Activated naive CD4-positive, alpha-beta T cell (primary cell): ENCODE measurements at places on chromosomes 12 and 14.

GRCh38 chr12:123986374-123986965 lies 13.5 kb downstream of the ZNF664 start:
- DNase-seq = no peak

- DNase-seq = no peak
Observed at GRCh38 chr14:56154321-56154720, 36.1 kb downstream of the PELI2 start.

- no peak for DNase-seq
Observed at GRCh38 chr14:28875934-28876571, 109.5 kb downstream of the FOXG1 start.

GRCh38 chr12:66647034-66647691 lies 31.7 kb downstream of the GRIP1 start:
- DNase-seq = no peak

GRCh38 chr12:54127538-54128259 lies 61.1 kb downstream of the SMUG1 start:
- DNase-seq = no peak

DNA sequence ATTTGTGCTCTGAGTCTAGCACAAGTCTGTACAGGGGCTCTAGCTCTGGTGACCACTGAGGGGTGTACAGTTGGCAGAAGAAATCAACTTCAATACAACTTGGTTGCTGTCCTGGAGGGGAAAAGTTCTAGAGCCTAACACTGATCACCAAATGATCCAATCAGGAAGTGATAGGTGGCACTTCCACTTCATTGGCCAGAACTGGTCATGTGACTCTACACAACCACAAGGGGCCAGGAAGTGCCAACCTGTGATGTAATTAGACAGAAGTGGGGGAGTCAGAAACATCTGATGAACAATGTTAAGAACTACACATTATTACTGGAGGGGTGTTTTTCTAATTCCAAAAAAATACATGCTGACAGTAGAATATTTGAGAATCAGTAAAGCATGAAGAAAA lies 401.6 kb downstream of the VRK1 start:
- no peak for DNase-seq

GRCh38 chr12:263574-263973 lies 938 bp upstream of the SLC6A13 start:
- no peak for DNase-seq

DNA sequence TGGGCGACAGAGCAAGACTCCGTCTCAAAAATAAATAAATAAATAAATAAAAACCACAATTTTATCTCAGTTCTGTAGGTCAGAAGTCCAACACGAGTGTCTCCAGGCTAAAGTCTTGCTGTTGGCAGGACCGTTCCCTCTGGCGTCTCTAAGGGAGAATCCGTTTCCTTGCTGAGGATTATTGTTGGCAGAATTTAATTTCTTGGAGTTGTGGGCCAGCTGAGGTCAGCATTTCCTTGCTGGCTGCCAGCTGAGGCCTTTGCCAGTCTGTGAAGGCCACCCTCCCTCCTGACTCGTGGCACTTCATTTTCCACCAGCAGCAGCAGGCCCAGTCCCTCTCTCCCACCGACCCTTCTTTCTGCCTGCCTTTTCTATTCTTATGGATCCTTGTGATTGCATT lies 17.2 kb downstream of the PSMC1 start:
- DNase-seq = no peak

DNA sequence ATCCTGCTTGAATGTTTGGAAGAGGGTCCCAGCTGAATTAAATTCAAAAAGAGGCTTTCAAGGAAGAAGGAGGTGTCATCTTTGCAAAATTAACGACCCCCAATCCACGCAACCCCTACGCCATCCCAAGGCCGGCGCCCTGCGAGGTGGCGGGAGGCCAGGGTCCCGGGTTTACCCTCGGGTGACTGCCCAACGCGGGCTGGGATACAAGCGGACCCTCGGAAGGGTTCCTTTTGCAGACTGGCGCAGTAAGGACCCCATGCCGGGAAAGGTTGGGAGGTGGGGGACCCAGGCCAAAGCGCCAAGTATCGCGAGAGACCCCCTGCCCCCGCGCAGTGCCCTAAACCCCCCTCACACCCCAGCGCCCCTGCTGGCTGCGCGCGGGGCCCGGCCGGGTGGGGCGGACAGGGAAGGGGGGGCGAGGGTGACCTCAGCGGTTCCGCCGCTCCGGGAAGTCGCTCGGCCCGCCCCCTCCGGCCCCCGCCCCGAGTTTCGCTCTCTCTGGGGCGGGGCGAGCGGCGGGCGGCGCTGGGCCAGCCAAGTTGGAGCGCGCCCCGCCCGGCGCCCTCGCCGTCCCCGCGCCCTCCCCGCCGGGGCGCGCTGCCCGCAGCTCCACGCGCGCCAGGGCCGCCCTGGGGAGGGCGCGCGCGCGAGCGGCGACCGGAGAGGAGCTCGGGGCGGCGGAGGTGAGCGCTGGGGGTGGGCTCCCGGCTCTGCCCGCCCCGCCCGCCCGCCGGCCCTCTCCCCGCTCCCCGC lies 708 bp upstream of the ZBTB42 start:
- DNase-seq = peak; percentile 37

- no peak for DNase-seq
Observed at GRCh38 chr12:178829-179109, 35.2 kb downstream of the SLC6A12 start.

DNA sequence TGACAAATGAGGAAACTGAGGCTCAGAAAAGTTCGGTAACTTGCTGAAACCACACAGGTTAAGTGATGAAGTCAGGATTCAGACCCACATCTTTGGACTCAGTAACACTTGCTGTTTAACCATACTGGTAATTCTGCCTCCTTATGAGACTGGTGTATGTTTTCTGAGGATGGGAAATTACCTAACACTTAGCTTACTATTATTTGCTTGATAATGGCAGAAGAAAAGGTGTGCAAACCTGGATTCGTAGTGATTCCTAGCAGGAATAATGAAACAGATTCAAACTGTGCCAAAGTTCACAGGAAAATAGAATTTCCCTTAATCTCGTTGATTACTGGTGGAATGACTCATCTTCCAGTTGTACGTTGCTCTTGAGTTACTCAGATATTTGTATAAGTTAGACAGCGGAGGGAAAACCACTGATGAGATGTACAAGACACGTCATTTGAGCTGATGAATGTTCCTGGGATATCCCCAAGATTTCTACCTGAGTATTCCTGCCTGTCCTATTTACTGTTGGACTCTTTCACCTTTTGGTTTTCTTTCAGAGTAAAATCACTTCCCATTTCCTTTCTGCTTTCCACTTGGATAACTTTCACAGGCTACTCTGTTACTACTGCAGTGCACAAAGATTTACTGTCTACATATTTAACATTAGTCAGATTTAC lies 37.5 kb downstream of the PRORP start:
- DNase-seq = no peak

DNA sequence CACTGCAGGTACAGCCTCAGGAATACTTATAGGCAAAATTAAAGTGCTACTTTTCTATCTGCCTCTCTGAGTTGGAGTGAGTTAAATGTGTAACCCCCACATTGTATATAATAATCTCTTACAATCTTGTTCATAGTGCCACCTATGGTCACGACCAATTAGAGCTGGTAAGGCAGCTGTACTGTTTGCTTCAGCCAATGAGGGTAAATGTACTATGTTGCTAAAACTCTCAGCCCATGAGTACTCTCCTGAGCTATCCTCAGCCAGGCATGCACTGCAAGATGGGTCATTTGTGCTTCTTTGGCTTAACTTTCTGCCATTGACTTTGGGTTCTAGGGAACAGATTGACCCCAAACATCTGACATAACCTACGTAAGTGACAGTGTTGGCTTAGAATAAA lies 15.0 kb upstream of the MDM2 start:
- no peak for DNase-seq

DNA sequence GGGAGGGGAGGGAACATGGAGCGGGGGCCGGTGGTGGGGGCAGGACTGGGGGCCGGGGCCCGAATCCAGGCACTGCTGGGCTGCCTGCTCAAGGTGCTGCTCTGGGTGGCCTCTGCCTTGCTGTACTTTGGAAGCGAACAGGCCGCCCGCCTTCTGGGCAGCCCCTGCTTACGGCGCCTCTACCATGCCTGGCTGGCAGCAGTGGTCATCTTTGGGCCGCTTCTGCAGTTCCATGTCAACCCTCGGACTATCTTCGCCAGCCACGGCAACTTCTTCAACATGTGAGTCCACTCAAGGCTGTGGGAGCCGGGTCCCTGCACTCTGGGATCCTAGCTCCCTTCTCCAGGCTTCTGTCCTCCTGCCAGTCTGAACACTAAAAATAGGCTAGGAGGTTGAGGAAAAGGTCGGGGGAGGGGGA lies 1.1 kb downstream of the FITM1 start:
- DNase-seq = no peak

DNA sequence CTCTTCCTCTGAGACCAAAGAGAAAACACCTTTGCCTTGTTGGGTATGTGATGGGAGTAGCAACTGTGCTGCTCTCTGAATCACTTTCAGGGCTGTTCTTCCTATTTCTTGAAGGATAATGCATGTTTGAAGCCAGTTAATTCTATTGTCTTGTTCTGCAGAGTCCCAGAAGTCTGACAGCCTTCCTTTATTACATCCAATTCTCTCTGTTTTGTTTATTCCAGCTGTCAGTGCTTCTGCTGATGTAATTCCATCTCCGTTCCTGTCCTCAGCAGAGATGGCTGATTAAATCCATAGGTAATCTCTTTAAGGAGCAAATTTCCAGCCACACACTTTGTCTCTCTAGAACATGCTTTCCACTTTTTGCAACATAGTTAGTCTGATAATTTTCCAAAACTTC lies 59.7 kb downstream of the MGAT4C start:
- DNase-seq = no peak

DNA sequence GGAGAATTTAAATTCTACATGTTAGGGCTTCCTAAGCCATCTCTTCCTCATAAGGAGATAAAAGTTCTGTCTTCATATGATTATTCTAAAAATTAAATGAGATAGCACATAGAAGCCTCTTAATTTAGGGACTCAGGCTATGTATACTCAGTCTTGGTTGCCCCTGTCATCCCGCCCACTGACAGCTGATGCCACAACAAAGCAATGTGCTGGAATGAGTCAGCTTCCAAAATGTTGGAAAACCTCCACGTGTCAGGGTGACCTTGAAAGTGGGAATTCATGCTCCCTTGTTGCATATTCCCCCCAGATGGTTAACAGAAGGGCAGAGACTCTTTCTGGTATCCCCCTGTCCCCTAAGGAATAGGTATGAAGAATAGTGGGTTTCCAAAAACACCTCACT lies 238.0 kb upstream of the DDHD1 start:
- DNase-seq = no peak

GRCh38 chr14:30587141-30587540 lies 28.2 kb downstream of the G2E3 start:
- no peak for DNase-seq

- DNase-seq = peak; percentile 33
Observed at GRCh38 chr12:15788233-15789219, 662 bp downstream of the EPS8 start.

- DNase-seq = no peak
Observed at GRCh38 chr12:68042212-68042699, 53.0 kb downstream of the IFNG-AS1 start.

DNA sequence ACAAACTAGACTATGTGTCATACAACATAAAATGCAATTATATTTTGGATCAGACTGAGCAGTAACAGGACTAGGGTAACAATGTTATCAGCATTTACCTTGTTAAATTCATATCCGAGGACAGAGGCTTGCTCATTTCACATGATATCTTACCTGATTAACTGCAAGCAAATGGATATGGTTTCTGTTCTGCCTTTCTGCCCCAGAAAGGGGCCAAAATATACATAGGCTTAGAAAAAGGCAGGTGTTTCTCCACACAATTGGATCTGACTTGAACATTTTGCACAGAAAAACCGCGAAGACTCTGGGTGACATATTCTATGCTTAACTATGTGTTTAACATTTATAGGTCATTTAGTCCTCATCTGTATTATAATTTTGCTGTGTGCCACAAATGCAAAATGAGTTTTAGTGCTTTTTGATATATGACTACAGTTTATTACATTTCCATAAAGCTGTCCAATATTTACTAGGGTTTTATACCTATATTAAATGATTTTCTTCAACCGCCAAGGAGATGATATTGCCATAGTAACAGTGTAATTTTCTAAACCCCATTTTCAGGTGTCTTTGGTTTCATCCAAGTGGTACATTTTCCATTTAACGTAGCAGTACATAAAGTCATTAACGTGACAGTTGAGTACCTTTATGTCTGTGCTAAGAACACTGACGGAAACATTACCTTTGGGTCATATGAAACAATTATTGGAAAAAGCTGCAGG lies 249.3 kb upstream of the KRR1 start:
- no peak for DNase-seq

DNA sequence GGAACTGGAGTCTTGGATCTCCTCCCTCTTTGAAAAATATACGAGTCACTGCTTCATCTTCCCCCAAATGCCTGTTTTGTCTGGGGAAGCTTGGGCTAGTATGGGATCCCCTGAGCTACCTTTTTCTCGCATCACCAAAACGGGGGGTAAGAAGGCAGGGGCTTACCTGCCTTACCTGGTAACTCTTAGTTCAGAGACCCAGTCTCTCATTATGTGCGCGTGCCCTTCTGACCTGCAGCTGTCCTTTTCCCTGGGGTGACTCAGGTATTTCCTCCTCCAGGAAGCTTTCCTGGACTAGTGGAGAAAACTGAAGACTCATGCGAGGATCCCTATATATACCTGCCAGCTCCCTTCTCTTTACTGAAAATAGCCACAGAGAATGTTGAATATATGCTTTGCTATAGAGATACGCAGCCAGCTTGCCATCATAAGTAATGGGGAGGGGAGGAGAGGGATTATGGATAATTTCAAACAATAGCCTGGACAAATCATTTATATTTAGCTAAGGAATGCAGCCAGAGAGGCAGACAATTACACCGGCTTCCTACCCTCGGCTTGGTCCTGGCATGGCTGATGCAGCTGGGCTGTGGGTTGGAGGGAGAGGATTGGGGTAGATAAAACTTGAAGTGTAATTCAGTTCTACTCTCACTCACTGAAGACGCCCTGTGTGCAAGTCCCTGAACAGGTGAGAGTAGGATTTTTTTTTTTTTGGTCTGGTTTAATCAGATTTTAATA lies 1.1 kb downstream of the TSPAN9 start:
- no peak for DNase-seq

- DNase-seq = no peak
Observed at GRCh38 chr14:74514471-74514941, 20.9 kb downstream of the ISCA2 start.

DNA sequence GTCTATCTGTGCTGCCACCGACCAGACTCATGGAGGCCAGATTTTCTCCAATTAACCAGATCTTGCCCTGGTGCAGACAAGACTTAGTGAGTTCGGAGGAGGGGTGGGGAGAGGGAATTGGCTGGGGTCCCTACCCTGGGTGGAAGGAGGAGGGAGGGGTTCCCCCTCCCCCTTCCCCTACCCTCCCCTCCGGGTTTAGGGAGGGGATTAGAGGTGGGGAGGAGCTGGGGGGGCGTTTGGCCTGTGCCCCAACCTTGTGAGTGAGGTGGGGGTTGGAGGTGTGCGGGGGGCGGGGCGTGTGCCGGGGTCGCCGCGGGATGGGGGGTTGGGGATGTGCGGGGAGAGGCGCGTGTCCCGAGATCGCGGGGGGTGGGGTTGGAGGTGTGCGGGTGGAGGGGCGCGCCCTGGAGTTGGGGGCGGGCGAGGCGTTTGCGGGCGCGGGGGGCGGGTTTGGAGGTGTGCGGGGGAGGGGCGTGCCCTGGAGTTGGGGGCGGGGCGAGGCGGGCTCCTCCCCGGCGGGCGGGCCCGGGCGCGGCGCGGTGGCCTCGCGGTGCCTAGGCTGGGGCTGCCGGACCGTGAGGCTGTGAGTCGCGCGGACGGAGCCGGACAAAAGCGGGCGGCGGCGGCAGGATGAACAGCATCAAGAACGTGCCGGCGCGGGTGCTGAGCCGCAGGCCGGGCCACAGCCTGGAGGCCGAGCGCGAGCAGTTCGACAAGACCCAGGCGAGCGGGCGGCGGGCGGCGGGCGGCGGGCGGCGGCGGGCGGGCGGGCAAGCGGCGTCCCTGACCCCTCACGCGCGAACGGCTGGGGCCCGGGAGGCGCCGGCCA lies at the start of gene HIP1R:
Gene HIP1R (plus strand): TSS at position 537 of the 829 bp plus-strand sequence. CDS start 94 bp downstream, at position 631.
- peak; percentile 32 for DNase-seq
